ENCODE measurements at places on chromosomes 4 and X.

GRCh38 chrX:100677611-100678181, 33.7 kb downstream of the SRPX2 start:
- DNase-seq, result no peak

- DNase-seq, result no peak
These were observed 1.4 kb downstream of the LSM6 start for GRCh38 chr4:146176891-146177290.

DNA sequence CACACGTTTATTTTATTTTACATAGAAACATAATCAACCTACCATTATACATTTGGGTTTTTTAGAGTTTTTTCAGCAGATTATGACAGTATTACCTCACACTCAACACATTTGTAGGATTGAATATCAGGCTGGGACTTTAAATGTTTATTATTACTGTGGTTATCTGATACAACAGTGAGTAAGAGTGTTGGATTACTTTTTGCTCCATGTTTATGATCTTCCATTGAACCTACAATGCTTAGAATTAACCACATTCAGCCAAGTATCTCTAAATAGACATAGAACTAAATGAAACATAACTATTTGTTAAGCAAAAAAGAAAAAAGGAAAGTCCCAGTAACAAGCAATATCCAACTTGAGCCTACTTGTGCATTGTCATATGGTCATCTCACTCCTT, 607.4 kb upstream of the PITX2 start:
- DNase-seq, result no peak

DNA sequence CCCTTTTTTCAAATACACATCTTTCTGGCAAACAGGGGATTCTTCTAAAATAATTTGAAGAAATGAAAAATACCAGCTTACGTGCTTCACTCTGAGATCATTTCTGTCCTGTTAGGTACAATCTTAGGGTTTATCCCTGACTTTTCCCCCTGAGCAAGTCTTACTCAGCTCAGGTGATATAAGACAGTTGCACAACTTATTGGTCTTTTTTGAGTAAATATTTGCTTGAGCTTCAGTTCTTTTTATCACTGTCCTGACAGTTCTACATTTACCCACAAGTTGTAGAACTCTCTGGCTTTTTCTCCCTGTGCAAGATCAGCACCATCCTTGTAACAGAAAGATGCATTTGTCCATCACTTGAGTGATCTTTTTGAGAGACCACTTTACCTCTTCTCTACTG, 84.9 kb downstream of the MID1IP1 start:
- no peak for DNase-seq

DNA sequence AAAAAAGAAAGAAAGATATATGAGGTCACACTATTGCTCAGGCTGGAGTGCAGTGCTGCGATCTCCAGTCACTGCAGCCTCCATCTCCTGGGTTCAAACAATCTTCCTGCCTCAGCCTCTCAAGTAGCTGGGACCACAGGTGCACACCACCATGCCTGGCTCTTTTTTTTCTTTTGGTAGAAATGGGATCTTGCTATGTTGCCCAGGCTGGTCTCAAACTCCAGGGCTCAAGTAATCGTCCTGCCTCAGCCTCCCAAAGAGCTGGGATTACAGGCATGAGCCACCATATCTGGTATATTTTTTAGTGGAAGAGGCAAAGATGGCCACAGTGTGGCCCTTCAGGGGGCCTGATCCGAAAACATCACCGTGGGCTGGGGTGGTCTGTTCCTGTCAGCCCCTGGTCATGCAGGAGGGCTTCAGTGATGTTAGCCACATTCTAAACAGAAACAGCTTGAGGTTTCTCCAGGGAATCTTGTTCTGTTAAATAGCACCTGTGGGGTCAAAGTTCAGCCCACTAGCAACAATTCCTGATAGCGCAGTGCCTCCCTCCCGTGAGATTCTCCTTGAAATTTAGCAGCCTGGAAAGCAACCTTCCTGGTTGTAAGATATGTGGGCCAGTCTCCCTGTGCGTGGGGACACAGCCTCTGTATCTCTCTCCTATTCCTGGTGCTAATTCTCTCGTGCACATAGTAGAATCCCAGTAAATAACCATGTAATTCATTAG, 7.3 kb upstream of the DHRSX start:
- DNase-seq, result no peak

DNA sequence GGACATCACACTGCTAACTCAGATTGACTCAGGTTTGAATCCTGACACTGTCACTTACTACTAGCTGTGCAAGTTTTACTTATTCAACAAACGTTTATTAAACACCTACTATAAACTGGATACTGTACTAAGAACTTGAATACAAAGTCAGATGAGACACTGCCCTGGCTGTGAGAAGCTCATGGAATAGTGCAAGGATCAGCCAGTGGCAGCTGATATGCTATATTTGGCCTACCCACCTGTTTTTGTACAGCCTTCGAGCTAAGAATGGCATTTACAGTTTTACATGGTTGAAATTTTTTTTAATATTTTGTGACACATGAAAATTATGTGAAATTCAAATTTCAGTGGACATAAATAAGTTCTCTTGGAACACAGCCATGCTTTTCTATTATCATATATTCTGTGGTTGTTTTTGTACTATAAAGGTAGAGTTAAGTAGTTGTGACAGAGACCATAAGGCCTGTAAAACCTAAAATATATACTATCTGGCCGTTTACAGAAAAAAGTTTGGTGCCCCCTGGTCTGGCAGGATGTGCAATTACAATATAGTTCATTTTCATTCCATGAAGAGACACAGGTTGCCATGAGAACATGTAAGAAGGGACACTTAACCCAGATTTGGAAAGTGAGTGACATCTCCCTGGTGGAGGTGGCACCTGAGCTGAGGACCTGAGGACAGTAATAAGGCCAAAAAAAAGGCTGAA, 3.4 kb upstream of the SEC24D start:
- DNase-seq, result no peak

DNA sequence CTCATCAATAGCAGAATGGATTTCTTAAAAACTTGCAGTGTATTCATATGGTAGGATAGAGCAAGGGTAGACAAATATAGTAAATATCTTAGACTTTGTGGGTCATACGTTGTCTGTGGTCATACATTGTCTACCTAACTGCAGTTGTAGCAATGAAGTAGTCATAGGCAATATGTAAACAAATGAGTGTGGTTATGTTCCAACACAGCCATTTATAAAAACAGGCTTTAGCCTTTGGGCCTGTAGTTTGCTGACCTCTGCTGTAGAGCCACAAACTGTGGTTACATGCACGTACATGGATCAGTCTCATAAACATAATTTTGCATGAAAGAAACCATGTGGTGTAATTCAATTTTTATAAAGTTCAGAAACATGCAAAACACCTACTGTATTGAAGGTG, 98.9 kb downstream of the LARP1B start:
- DNase-seq, result no peak

DNA sequence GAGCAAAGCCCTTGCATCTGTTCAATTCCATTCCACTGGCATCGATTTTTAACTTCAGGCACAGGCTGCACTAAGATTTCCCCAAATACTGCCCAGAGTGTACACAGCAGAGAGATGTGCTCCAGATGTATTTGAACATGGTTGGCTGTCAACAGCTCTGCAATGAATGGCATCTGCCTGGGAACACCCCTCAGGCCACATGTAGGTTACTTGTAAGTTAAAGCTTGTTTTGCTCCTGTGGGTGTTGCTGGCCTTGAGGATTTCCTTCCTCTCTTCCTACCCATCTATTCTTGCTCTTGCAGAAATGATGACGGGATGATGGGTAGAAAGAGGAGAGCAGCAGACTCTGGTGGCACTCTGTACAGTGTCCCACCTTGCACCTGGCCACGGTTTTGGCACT, 69.3 kb upstream of the HELT start:
- DNase-seq, result no peak

- DNase-seq, result no peak
These were observed 34.7 kb upstream of the ENPP6 start for GRCh38 chr4:184252136-184253071.

DNA sequence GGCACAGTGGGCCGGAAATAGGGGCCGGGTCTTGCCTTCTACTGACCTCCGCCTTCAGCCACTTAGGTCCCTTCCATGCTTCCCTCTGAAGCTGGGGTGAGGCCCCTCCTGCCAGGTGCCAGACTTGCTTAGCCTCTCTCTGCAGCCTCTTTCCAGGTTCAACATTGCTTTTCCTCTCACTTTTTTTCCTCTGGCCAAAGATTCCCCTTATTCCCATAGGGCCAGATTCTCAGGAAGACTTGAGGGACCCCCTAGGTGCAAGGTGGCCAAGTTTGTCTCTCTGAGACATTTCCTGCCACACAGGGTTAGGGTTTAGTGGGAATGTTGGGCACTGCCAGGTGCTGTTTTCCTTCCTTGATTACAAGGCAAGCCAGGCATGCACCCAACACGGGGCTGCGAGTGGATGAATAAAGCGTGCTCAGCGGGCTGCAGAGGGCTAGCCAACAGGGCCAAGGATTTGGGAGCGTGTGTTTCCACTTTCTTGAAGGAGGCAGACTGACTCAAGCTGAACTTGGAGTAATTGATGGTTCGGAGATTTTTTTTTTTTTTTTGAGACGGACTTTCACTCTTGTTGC, 7.6 kb upstream of the GJB1 start:
- DNase-seq, result no peak

GRCh38 chrX:97416461-97416860, 532.8 kb downstream of the RPA4 start:
- DNase-seq, result no peak

GRCh38 chr4:68960294-68961163, 8.9 kb upstream of the UGT2A3 start:
- DNase-seq, result no peak
